ENCODE measurements at places on chromosomes 12 and 14.

DNA sequence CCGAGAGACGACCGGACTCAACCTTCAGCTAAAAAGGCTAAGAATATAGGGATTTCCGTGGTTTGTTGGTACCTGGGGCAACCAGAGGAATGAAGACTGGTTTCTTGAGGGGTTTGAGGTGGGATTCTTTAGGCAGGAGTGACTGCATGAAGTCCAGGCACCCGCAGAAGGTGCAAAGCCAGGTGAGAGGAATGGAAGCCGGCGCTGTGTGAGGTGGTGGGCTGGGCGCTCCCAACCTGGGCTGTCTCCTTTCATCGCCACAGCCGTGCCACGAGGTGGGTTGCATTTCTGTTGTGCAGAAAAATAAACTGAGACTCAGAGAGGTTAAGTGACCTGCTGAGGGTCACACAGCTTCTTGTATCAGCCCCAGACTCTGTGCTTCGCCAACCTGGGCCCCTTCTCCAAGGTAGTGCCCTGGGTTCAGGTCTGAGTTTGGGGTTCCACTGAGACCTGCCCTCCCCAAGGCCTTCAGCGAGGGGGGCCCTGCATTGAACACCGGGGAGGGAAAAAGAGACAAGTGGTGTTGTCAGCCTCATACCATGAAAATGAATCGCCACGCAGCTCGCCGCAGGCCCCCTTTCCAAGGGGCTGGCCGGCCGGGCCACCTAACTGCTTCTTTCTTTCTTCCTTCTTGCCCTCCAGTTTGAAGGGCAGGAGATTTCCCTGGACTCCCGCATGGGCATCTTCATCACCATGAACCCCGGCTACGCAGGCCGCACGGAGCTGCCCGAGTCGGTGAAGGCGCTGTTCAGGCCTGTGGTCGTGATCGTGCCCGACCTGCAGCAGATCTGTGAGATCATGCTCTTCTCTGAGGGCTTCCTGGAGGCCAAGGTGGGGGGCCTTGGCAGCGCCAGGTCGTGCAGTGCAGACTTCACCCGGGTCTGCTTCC is 88.4 kb downstream of the DNAH10 start:
- no peak for DNase-seq

DNA sequence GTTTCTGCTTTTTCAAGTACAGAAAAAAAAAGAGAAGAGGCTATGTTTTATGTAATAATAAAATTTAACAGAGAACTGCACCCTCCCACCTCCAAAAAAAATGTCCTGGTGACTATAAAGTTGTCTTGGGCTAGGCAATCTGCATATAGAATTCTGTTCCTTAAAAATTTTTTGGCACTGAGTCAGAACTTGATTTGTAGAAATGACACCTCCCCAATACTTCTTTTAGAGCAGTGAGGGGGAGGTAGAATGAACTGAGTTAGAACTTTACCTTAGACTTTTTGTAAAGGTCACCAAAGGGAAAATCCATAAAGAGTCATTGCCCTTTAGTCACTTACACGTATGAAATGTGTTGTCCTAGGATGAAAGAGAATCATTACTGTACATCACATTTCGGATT is 80.0 kb downstream of the BTG1 start:
- DNase-seq = no peak

DNA sequence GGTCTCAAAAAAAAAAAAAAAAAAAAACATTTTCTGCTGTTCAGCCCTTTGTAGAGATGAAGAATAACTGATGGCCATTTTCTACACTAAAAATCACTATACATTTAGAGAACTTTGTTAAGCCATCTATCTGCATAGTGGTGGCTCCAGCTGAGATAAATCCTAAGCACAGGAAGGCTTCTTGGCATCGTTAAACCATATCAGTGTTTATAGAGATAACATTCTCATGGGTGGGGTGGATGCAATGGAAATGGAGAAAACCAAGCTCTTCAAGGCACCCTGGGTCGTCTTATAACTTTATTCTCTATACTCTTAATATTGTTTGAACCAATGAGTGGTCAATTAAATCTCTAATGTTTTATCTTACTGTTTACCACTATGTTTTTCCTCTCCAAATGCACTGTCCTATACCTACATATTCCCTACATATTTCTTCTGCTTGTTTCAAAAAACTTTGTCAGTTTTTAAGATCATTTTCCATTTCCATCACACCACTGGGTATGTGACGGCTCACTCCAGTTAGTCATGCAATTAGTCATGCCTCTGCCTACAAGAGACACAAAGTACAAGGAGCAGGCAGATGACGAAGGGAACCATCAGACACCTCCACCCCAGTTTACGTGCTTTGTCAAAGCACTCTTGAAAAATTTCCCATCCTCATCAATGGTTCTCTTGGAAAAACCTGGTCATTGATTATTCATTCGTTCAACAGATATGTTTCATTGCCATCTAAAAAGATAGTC is 119.3 kb upstream of the OVCH1 start:
- no peak for DNase-seq

- no peak for DNase-seq
These were observed 47.9 kb downstream of the PPP1R12A start for GRCh38 chr12:79886917-79887519.

- no peak for DNase-seq
These were observed 1315.3 kb downstream of the TMEM121 start for GRCh38 chr14:106841701-106842100.

Measured in vagina (tissue), 2 donors.